Right lung (tissue), 10 donors: ENCODE measurements at places on chromosomes 3 and 15. TPM values are rescaled to one million over a fixed set of nuclear protein-coding genes. Genes with fewer than 3 reads are reported as not detected.

DNA sequence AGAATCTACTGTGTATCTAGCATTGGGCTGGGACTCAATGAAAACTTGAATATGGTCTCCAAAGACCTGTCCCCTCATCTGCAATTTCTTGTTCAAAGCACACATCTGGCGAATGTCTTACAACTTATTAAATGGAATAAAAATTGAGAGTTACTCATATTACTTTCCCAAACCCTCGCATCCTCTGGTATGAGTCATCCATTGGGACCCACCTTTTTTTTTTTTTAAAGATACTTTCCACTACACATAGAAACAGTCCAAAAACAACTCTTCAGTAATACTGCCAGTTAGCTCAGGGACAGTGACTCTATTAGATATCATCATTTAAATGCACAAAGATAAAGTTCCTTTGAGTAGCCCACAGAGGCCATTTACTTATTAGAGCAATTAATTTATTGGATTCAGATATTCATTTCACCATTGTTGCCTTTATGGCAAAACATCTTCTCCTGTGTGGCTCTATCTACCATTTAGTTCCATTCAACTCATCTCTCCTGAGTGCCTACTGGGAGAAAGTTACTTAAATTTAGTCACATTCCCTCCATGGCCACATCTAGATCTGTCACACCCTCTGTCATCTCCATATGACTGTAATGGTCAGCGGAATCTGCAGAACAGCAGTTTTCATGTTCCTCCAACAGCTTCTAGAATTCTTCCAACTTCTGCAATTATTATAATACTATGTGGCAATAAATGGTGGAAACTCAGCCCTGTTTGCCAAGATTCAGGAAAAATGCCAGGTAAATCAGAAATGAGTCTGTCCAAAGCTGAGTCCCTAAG is 77.9 kb upstream of the ARHGEF3 start:
- no peak for DNase-seq

GRCh38 chr3:148852271-148852992 is 12.7 kb upstream of the CPA3 start:
- no peak for DNase-seq

DNA sequence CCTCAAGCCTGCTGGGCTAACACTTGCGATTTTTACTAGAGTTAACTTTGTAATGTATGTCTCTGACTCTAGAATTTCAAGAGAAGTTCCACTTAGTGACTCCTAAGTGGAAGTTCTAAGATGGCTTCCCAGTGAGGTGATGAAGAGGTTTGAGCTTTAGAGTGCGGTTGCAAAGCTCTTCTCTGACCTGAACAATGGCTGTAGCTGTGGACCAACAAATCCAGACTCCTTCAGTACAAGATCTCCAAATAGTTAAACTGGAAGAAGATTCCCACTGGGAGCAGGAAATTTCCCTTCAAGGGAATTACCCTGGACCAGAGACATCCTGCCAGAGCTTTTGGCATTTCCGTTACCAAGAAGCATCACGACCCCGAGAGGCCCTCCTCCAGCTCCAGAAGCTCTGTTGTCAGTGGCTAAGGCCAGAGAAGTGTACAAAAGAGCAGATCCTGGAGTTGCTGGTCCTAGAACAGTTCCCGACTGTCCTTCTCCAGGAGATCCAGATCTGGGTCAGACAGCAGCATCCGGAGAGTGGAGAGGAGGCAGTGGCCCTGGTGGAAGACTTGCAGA is 22.3 kb downstream of the WDR73 start:
- DNase-seq, result no peak

- no peak for DNase-seq
These were observed 200.8 kb upstream of the SLCO3A1 start for GRCh38 chr15:91652610-91653207.

DNA sequence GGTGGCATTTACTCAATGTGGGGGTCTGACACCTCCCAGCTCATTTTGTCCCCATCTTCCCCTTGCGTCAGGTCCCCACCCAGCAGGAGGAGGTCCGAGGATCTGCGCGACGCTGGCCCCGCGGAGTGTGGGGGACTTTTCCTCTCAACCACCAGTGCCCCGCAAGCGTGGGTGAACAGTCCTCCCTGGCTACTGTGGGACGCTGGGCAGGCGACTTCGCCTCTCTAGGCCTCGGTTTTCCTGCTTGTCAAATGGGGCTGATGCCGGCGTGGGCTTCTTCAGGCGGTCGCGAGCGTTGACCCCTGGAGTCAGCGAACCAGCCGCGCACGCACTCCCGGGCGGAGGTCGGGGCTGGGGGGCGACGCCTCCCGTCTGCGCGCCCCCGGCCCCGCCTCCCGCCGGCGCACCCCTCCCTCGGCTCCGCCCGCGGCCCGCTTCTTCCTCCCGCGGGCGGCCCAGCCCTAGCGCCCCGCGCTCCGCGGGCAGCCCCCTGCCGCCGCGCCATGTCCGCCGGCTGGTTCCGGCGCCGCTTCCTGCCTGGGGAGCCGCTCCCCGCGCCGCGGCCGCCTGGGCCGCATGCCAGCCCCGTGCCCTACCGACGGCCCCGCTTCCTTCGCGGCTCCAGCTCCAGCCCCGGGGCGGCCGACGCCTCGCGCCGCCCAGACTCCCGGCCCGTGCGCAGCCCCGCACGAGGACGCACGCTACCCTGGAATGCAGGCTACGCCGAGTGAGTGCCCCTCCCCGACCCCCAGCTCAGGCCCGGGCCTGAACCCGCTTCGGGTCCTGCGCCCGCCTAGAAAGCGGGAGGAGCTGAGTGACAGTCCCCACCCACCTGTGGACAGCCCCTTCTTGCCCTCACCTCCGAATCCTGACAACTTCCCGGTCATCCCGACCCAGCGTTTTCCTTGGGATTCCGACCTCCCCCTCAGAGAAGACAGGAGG is at the start of gene PPM1M:
PPM1M (plus strand) TSS at position 438 of the 942 bp plus-strand sequence; CDS start at position 504, 66 bp downstream.
- DNase-seq, result peak; percentile 56

ATRIP gene
- polyA plus RNA-seq, result 13.0 TPM
